ENCODE measurements at places on chromosomes 16 and 17.

DNA sequence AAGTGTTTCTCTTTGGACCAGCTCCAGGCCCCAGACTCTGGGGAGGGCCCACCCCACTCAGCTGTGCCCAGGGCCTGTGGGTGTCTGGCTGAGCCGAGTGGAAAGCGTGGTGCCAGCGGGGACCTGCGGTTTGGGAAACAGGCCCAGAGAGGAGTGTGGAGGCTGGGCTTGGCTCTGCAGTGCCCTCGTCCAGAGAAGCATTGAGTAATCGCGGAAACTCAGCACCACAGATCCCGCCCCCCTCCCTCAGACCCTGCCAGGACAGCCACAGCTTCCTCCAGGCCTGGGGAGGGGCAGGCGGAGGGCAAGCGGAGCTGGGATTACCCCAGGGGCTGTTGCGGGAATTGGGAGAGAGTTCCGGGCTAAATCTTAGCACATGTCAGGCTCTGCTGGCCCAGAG, 14.6 kb upstream of the PITPNA start:
- DNase-seq: no peak

DNA sequence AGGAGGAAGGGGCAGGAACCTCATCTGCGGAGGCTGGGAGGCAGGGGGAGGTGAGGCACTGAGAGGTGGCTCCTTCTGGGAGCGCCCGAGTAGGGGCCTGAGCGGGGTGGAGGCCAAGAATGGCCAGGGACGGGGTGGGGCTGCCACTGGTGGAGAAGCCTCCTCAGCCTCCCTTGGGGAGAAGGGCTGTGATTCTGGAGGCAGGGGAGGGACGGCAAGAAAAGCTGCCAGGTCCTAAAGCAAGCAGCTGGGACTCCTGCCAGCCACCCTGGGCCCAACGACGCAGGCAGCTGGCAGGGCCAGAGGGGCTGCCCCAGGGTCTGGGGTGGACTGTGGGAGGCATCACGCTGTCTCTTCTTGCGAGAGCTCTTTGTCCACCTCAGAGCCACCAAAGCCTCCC, 12.7 kb upstream of the MLKL start:
- DNase-seq: no peak

- no peak for DNase-seq
These were observed 24.1 kb downstream of the BAIAP2 start for GRCh38 chr17:81059026-81059425.

- DNase-seq: no peak
These were observed 50.2 kb downstream of the PDPK1 start for GRCh38 chr16:2587891-2588565.

DNA sequence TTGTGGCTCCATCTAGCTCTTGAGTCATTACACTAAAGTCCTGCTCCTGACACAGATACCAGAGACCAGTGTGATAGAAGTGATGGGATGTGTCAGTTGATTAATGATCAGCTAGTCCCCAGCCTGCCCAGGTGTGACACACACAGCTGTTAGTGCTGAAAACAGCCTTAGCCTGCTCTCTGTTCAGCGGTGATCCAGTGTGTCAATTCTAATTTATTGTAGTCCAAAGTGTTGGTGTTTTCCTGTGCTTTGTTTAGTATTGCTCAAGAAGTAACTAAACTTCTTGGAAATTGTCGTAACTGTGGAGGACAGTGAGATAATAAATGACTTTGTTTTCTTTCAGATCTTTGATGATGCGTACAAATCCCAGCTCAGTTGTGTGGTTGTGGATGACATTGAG, 92.3 kb downstream of the WNT3 start:
- DNase-seq: no peak

DNA sequence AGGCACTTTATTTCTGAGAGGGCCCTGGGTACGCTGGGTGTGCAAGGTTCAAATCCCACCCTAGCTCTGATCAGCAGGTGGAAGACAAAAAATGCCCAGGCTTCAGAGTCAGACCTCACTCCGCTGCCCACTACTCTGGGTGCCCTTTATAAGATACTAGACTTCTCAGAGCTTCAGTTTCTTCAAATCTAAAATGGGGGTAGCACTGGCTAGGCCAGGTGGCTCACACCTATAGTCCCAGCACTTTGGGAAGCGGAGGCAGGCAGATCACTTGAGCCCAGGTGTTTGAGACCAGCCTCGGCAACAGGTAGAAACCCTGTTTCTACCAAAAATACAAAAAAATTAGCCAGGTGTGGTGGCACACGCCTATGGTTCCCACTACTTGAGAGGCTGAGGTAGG, 1.7 kb downstream of the USB1 start:
- DNase-seq: no peak

GRCh38 chr17:74271901-74272561, 2.0 kb upstream of the DNAI2 start:
- DNase-seq: no peak

DNA sequence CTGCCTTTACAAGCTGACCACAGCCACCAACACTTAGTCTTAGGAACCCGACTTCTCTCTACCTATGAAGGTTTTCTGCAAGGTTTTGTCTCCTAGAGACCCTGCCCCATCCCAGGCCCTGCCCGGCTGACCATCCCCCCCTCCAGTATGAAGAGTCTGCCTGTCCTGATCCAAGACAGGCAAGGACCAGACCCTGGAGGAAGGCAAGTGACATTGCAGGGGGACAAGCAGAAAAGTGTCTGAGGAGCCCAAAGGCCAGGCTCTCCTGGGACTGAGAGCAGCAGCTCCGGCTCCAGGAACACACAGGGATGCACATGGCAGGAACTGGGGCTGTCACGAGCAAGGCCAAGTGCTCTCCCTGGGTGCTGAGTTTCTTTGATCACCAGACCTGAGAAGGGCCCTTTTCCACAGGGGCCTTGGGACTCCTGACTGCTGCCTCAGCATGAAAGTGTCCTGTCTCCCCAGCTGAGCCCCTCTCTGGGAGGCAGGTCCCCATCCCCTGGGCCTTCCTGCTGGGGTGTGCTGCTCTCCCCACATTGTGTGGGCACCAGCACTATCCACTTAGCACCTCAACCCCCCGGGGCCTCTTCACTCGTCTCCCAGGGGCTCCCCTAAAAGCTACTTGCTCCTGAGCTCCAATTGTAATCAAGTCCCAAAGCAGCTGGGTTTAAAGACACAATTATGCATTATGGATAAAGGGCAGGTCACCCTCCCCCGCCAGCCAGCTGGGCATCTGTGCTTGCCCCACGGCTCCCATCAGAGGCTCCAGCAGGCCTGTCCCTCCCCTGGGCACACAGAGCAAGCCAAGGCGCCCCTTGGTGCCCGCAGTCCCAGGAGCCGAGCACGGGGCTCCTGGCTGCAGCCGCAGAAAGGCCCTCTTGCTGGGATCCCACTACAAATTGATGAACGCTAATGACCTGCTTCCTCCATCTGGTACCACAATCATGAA, 11.6 kb upstream of the CACNG4 start:
- DNase-seq: no peak

- no peak for DNase-seq
These were observed 71.7 kb downstream of the DYNLRB2 start for GRCh38 chr16:80612461-80613017.

GRCh38 chr16:68190736-68191510, 45.0 kb downstream of the ESRP2 start:
- DNase-seq: no peak

- DNase-seq: no peak
These were observed 658 bp downstream of the SYNRG start for GRCh38 chr17:37608351-37609169.

- DNase-seq: no peak
These were observed 128.0 kb upstream of the PLCG2 start for GRCh38 chr16:81650982-81651562.

GRCh38 chr16:55047903-55048497, 117.3 kb downstream of the IRX5 start:
- DNase-seq: no peak

DNA sequence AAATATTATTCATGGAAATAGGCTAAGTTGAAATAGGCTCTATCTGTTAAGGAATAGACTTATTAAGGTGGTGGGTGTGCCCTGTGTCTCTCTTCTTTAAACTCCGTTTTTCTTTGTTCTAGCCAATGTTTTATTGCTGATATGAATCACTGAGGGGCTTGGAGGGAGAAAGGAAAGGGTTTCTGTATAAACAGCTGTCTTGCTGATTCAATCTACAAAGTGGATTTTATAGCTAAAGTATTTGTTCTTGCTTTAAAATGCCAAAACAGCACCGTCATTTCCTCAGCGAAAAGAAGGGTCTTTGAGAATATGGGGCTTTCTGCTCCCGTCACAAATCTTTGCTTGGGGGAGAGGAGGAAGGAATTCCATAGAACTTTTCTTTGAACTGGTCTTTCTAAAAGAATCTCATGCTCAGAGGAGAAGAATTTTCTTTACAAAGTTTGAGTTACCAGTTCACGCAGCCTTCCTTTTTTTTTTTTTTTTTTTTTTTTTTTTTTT, 39.3 kb downstream of the MSI2 start:
- DNase-seq: no peak

- no peak for DNase-seq
These were observed 31.3 kb upstream of the RBBP6 start for GRCh38 chr16:24507959-24508480.

DNA sequence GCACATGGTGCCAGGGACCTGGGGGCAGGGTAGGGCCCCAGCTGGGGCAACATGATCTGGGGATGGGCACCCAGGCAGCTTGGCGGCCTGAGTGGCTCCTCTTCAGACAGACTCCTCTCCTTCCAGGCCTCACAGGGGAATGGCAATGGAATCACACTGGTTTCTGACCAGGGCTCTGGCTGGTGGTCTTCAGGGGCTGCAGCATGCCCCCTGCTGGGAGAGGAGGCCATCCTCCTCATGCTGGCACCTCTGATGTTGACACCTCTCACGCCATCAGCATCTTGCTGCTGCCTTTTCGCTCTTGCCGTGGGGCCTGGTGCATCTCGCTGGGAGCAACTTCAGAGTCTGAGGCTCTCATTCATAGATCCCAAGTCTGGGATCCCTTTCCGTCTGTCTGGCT, 11.2 kb upstream of the GFOD2 start:
- no peak for DNase-seq

GRCh38 chr16:58831386-58831785, 97.3 kb upstream of the GOT2 start:
- DNase-seq: no peak

DNA sequence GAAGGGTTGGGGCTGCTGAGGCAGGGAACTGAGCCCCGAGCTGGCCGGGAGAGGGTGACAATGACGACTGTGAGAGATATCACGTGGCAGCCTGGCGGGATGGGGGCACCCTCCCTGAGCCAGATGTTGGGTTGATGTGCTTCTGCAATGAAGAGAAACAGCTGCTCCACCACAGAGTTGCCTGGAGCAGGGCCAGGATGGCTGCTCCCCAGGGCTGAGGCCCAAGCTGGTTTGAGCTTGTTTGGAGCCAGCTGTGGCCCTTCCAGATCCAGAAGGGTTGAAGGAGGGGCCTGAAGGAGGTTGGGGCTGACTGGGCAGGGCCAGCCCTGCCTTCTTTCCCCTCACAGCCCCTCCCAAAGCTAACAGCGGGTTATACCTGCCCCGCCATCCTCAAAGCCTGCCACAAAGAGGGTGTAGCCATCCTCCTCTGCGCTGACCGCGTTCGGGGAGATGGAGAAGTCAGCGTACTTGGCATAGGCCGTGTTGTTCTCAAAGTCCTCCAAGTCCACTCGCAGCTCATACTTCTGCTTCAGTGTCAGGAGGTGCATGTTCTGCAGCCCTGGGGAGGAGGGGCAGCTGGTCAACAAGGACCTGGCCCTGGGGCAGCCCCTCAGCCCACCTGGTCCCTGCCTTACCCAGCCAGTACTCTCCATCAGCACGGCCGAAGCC, 2.1 kb downstream of the MFAP4 start:
- no peak for DNase-seq

DNA sequence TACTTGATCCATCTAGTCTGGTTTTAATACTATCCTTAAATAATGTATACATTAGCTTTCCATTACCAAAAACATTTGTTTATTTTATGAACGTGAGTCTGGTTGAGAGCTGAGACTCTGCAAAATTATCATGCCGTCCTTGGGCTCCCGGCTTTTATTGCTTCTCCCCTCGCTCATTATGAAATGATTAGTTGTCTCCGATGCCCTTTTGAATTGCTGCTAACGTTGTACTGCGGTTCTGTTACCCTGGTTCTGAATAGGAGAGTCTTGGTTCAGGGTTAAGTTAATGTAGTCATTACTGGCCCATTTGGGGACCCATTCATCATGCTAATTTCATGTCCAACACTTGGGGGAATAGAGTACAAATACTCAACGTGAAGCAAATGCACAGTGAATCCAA, 12.8 kb downstream of the XYLT1 start:
- DNase-seq: no peak

DNA sequence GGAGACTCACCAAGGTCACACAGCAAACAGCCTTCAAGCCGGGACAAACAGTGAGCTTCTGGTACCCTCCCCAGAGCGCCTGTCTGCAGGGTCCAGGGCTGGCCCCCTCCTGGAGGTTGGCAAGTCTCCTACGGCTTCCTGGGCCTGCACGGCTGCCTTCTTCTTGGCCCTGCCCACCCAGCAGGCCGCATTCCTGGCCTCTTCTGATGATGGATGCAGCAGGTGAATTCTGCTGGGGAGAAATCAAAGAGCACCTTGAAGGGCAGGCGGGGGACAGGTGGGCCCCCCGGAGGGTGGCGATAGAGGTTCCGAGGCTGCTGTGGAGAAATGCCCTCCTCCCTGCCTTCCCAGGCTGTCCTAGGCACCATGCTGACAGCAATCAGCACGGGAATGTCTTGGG, 3.8 kb upstream of the NOS2 start:
- DNase-seq: no peak

DNA sequence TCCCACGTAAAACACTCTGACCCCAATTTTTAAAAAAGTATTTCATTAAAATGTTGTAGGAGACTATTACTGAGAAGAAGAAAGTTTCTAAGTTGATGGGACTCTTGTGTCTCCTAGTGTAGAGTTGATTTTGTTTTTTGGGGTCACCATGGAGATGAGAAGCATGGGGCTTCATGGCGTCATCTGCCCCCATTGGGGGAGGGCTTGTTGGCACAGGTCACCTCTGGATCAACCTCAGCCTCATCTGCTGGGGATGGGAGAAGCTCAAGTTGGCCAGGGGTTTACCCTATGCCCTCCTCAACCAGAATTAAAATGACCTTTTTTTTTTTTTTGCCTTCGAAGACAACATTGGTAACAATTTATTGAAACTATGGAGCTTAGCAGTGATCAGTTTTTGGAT, 28.3 kb downstream of the MSI2 start:
- no peak for DNase-seq

DNA sequence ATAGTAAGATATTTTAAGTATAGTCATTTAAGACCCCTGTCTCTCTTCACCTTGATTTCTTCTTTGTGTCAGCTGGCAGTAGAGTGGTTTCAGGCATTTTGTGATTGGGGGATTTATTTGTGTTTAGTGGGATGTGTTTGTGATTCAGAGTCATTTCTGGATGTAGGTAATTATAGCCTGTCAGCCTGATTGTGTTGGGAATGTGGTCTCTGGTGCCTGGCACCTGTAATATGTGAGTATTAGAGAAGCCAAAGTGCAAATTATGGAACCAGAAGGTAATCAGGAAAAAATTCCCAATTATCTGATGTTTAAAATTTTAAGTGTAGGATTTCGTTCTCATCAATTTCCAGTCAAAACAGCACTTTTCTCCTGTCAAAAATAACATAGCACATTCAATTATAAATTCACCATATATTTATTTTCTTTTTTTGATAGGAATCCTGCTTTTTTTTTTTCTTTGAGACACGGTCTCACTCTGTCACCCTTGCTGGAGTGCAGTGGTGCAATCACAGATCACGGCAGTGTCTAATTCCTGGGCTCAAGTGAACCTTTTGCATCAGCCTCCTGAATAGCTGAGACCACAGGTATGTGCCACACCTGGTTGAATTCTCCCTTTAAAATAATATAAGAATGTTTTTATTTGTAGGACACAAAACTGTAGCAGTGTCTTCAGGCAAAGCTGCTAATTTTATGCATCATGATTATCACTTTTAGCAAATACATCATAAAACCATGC, 42.7 kb downstream of the ATF7IP2 start:
- no peak for DNase-seq

GRCh38 chr16:78659668-78660217, 560.3 kb downstream of the WWOX start:
- no peak for DNase-seq

All from CD8-positive, alpha-beta T cell (primary cell).